Stimulated activated CD8-positive, alpha-beta memory T cell treated with anti-CD3 and anti-CD28 coated beads, Interleukin-12 subunit alpha, Interleukin-12 subunit beta, amount 100 ng/mL, for 1 hour (primary cell): ENCODE measurements at places on chromosomes 12 and 14.
A peak's percentile ranks its signal among the peaks of the same experiment; 100 is the strongest.

GRCh38 chr14:98826618-98827017, 445.4 kb downstream of the BCL11B start:
- no peak for DNase-seq

DNA sequence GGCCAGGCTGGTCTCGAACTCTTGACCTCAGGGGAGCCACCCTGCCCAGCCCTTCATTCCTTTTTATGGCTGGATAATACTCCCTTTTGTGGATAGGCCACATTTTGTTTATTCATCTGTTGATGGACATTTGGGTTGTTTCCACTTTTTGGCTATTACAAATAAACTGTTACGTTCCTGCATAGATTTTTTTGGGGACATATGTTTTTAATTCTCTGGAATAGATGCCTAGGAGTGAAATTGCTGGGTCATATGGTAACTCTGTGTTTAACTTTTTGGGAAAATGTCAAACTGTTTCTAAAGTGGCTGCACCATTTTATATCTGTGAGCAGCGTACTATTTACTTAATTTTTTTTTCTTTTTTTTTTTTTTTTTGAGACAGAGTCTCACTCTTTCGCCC, 9.8 kb downstream of the KMT5A start:
- DNase-seq = no peak

GRCh38 chr14:79972230-79972629, 239.1 kb downstream of the DIO2 start:
- DNase-seq = no peak

GRCh38 chr14:33914676-33915516, 36.0 kb downstream of the EGLN3 start:
- no peak for DNase-seq

- peak; percentile 37 for DNase-seq
Measured at GRCh38 chr12:68175557-68176061, 16.1 kb upstream of the IFNG start.

DNA sequence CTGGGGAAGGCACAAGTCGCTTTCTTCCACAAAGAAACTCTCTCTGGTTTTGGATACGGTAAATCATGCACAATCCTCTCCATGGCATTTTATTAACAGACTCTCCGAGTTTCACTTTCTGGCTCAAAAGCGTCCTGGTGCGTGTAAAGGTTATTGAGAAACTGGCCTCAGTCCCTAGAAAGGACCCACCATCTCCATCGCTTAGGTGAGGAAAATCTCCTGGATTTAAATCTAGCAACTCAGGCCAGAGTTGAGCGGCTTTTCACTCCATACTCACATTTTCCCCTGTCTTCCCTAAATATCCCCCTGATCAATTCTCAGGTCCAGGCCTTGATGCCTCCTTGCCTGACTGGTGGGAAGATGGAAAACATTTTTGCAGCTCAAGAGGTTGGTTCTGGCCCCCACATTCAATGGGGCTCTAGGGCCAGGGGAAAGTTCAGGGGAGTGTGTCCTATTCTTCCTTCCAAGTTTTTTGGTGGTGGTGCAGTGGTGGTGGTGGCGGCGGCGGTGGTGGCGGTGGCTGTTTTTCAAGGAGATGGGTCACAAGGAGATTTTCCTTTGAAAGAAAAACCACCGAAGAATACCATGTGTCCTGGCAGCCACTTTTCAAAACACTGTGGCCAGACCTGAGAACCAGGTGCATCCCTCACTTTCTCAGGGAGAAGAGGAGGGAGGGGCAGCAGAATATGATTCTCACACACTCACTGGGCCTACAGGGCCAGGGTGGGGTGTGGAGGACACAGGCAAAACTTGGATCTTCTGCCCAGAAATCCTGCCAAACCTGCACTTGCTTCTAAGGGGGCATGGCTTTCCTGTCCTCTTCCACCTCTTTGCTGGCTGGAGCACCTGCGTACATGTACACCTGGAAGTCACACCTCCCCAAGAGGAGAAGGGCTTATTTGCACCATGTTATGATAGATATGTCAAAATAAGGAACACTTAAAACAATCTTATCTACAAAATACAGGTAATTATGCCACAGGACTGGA, 46.7 kb upstream of the PNMA1 start:
- no peak for DNase-seq

DNA sequence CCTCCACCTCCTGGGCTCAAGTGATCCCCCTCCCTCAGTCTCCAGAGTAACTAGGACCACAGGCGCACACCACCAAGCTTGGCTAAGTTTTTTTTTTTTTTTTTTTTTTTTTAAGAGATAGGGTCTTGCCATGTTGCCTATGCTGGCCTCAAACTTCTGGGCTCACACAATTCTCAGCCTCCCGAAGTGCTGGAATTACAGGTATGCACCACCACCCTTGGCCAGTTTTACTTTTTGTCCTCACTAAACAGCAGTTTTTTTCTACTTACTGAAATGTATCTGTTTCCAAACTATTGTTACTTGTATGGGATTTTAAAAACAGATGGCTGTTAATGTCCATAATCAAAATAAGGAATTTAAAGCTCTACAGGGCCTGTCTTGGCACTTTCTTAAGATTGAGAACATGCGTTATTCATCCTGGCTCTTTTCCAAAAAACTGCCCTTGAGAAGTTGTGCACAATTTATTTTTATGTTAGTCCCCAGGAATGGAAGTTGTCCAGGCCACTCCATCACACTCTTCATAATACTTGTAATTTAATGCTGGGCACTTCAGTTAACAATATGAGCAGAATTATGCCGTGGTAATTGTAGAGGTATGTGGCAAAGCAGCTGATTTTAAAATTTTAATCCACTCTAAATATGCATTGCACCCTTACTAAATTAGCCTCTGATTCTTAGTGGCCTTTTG, 51.9 kb upstream of the REP15 start:
- no peak for DNase-seq

DNA sequence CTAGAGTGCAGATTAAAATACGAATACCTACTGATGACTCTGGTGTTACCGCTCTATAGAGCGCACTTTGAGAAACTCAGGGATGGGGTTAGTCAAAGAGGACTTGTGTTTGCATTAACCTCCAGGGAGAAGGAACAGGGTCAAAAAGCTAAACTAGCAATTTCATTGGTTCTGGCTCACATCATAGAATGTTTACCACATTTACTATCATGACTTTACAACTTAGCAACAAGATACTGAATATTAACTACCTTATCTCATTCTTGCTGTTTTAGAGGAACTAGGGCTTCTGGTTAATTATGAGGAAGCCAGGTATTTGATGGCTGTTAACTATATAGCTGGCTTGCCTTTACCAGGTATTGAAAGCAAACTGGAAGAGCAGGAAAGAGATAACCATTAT, 12.8 kb downstream of the LGALS3 start:
- DNase-seq = no peak

- DNase-seq = no peak
Measured at GRCh38 chr12:54419088-54419887, at the start of gene ITGA5. Gene ITGA5 (minus strand): TSS chr12:54419266. CDS start chr12:54419198, 68 bp downstream.

DNA sequence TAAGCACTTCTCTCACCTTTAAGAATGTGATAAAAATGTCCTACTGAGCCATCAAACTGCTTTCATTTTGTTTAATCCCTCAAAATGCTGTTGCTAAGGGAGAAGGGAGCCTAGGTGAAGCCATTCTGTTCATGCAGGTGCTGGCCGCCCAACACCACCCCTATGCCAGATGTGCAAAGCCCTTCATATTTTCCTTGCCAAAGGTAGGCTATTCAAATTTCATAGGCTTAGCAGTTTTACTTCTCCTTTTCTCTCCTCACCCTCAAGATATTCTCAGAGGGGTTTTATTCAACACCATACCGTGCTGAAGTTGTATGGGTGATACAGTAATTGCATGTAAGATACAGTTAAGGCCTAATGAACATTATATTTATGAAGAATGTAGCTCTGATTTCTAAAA, 461.7 kb downstream of the GXYLT1 start:
- DNase-seq = no peak

DNA sequence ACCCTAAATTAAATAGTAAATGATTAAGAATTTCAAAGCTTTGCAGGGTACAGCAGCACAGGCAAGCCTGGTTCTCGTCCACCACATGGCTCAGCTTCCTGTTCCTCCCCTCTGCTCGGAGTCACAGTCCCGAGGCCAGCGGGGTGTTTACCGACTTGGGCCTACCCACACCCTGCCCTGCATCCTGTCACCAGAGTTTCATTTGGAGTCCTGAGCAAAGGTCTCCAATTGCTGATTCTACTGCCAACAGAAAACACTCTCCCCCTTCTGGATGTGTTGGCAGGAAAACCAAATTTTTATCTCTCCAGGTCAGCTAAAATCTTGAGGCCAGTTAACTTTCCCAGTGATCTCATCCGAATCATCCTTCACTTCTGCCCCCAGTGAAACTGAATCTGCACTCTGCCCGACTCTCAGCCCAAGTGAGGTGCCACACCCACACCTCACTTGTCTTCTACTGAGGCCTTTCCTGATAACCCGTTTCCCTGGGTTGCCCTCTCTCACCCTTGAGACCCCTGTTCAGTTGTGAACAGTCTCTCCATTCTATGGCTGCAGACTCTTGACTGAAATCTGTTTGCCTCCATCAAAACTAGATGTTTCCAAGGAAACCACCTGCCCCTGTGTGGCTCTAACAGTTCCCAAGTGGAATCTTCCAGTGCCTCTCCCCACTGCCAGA, 71.2 kb downstream of the VCPKMT start:
- DNase-seq = peak; percentile 51

GRCh38 chr12:1262011-1262410, 271.0 kb downstream of the ERC1 start:
- no peak for DNase-seq

DNA sequence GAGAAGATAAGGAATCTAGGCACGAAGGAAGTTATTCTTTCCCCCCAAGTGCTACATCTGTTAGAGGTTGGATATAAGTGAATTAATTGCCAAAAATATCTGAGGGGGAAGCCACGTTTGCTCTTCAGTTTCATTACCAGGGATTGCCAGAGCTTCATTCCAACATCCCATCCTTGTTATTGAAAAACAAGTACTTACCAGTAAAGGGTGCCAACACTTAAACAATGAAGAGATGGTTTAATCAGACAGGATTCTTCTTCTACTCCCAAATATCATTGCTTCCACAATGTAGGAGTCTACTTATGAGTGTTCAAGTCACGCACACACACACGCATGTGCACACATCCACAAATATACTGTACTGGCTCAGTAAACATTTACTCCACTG, 312.4 kb downstream of the RPAP3 start:
- no peak for DNase-seq

DNA sequence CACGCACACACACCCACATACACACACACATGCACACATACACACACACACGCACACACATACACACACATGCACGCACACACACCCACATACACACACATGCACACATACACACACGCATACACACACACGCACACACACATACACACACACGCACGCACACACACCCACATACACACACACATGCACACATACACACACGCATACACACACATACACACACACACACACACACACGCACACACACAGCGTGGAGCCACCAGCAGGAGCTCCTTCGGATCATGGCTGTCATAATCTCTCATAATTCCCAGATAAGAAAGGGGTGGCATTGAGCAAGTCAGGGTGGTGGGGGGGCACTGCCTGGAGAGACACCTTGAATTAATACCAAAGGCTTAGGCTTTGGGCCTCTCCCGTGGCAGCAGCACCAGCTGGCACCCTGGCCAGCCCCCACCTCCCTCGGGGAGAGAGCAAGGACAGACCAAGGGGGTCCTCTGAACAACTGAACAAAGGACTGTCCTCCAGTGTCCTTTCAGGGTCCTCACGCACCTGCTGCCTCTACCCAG, 21.9 kb downstream of the ANO2 start:
- DNase-seq = no peak

DNA sequence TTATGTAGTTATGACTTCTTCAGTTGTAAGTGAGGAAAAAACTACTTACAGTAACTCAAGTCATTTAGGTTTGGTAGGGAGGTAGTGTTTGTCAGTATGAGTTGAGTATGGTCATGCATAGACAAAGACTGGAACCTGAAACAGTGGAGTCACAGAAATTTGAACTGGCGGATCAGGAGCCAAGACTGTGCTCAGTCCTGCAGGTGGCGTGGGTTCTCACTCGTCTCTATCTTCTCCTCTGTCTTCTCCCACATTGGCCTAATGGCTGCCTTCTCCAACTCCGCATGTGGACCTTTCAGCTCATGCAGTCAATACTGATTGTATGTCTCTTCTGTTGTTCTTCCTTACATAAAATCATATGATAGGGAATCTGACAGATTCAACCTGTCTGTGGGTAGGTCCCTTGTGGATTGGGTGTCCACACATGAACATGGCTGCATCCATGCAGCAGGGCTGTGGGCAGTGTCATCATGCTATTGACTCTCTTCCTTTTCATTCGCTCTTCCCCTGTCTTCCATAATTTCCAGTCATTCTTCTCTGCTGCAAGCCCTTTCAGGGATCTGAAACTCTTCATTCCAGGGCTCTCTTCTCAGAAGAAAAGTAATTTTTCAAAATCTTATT, 78.8 kb upstream of the NEDD1 start:
- DNase-seq = no peak
